ENCODE measurements at places on chromosomes 2 and 18.

GRCh38 chr2:216635171-216635570 is 2.0 kb downstream of the IGFBP2 start:
- no peaks in the 10 kb centered on the region for H3K4me1 ChIP-seq
- H3K27me3 ChIP-seq = peaks cover 4% of the 10 kb centered on the region
- no peak overlapping the region for H3K4me3 ChIP-seq
- H3K27ac ChIP-seq = no peak overlapping the region
- no peak for DNase-seq
- H3K36me3 ChIP-seq = no peaks in the 10 kb centered on the region

DNA sequence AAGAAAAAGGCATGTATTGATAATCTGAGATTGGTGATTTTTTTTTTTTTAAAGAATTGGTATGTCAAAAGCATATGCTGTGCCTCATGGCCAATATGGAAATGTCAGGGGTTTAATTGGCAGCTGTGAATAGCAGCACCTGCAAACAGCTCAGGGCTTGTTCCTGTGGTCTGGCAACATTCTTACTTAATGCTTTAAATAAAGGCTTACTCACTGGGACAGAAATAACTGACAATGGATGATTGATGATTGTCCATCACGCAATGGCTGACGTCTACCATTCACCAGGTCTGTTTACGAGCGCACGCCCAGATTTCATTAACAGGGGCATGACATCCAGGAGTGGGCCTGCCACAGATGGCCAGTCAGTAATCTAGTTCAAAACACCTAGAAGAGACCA is 66.7 kb downstream of the ETAA1 start:
- no peaks in the 10 kb centered on the region for H3K4me1 ChIP-seq
- no peak overlapping the region for H3K4me3 ChIP-seq
- no peaks in the 10 kb centered on the region for H3K36me3 ChIP-seq
- no peaks in the 10 kb centered on the region for H3K27me3 ChIP-seq
- no peak for DNase-seq
- H3K27ac ChIP-seq = no peak overlapping the region

GRCh38 chr2:33084433-33084832 is 137.7 kb downstream of the LTBP1 start:
- DNase-seq = no peak
- no peak overlapping the region for H3K27ac ChIP-seq
- H3K4me3 ChIP-seq = no peak overlapping the region
- no peaks in the 10 kb centered on the region for H3K4me1 ChIP-seq

DNA sequence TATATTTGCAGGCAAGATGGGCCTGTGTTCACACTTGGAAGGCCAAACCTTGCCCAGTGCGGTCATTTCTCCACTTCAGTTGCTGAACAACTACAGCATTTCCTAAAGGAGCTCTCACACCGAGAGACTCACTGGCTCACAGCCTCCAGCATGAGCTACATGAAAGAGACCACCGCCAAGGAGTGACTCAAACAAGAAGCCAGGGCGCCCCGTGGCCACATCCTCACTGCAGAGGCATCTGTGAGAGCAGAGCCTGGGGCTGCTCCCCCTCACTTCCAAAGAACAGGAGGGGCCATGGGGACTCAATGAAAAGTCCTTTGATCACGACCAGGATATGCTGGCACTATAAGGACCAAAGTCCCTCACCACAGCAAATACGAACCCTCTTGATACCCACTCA is 50.0 kb downstream of the TMEM163 start:
- no peak for DNase-seq
- no peaks in the 10 kb centered on the region for H3K36me3 ChIP-seq
- H3K27ac ChIP-seq = peak overlapping the region; percentile 62
- H3K4me1 ChIP-seq = no peaks in the 10 kb centered on the region
- H3K27me3 ChIP-seq = no peaks in the 10 kb centered on the region

- no peak overlapping the region for H3K4me3 ChIP-seq
- no peak overlapping the region for H3K27ac ChIP-seq
- no peaks in the 10 kb centered on the region for H3K36me3 ChIP-seq
- peak; percentile 23 for DNase-seq
Measured at GRCh38 chr2:121242175-121242875, 42.7 kb downstream of the TFCP2L1 start.
